Thoracic aorta (tissue), 2 donors: ENCODE measurements at places on chromosomes 7 and 10.

DNA sequence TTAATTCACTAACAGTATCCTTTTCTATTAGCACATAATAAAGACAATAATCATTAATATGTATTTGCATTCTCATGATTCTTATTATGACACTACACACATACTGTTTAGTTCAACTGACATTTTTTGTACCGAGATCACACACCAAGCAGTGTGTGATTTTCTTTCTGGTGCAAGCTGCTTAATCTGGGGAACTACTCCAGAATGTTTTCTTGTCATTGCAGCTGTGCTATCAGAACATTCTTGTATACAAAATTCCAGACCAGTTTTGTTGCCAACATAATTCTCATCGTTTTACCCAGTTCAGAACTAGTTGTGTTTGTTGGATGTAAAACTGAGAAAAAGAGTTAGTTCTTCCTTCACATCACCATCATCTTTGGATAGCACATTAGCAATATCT, 37.4 kb downstream of the VKORC1L1 start:
- no peak for DNase-seq

GRCh38 chr7:34087892-34088891, 182.9 kb downstream of the BMPER start:
- DNase-seq = no peak

DNA sequence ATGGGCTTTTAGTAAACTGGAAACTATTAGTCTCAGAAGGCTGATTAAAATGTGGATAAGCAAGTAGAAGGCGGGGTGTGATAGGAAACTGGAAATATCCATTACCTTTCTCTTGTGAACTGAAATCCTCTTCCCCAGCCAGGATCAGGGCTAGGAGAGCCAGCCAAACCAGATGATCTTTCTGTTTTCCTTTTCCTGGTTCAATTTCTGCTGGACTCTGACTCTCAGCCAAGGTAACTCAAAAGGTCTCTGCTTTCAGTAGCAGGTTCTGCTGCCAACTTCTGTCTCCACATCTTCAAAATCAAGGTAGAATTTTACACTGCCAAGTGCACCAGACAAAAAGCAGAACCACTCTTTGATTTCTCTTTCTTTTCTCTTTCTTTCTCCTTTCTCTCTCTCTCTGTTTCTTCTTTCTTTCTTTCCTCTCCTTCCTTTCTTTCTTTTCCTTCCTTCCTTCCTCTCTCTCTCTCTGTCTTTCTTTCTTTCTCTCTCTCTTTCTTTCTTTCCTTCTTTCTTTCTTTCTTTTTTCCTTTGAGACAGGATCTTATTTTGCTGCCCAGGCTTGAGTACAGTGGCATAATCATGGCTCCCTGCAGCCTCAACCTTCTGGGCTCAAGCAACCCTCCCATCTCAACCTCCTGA, 30.8 kb downstream of the OTUD1 start:
- no peak for DNase-seq

GRCh38 chr7:120617275-120617674, 240.7 kb downstream of the TSPAN12 start:
- DNase-seq = no peak

DNA sequence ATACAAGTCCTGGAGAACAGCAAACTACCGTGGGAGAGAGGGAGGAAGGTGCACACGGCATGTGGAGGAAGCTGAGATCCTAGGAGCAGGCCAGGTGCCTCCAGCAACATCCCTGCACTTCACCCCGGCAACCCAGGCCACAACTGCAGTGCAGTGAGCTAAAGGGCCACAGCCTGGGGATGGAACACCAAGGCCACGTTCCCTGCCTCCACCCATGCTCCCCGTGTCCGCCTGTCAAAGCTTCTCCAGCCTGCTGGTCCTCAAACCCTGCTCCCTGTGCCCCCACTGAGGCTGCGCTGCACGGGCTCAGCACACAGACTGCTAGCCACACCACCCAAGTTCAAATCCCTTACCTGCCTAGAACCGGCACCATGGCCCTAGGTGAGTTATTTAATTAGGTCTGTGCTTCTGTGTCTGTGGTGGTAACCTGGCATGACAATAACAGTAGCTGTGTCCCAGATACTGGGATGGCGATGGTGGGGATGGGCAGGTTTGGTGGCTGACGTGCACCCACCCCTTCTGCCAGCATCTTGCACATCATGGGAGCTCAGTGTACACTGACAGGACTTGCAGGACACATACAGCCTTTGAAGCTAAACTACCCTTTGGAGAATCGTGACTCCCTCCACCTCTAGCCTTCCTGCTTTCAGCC, 85.5 kb downstream of the FAM53B start:
- DNase-seq = no peak

DNA sequence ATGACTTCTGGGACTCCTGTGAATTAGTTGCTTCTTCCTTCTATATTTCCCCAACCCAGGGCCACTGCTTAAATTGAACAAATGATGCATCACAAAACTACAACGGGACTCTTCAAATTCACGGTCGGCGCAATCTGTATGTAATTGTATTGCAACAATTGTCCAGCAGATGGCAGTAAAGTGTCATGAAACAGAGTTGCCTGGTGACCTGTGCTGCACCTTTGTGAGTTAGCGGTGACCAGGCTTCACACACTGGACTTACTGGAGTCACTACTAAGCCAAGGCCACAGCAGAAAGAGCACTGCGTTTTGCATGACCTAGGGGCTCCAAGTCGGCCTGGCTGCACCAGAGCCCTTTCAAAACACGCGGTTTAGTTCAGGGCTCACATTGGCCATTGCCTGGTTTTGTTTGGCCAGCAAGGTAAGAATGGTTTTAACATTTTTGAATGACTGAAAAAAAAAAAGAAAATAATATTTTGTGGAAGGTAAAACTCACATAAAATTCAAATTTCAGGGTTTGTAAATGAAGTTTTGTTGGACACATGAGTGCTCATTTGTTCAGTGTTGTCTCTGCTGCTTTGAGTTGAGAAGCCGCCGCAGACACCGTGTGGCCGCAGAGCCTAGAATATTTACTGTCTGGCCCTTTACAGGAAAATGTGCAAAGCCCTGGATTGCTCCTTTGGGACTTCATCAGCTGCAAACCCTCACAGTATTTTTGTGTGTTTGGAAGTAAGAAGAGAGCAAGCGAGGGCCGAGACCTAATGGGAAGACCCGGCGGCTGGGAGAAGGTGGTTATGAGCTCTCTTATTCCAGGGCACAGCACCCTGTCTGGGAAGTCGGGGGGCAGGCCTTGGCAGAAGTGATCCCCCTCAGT, 23.2 kb upstream of the ZNF32 start:
- DNase-seq = no peak

DNA sequence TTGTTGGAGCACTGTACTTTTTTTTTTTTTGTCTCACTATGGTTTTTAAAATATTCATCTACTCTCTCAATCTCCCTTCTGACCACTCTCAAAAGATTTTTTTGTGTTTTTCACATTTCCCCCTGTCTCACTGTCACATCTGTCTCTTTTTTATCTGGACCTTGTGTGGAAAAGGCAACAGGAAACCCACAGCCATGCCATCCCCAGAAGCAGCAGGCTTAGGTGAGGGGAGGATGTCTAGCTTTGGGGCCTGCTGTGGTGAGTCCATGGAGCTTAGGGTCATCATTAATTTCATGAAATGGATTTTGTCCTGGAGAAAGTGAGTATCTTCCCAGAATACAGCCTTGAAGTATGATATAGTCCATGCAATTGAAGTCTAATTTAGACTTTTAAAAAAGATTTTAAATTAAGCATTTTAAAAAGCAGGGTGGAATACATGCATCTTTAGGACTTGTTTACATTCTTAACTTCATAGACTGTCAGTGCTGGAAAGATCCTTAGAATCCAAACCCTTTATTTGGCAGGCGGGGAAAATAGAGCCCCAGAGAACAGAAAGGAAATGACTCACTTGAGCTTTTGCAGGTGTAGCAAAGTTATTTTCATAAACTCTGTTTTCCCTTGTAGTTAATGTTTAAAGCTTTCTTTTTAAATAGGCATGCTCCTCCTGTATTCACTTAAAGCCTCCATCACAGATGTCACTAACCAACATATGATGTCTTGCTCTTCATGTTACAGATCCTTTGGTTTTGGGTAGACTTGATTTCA, 25.1 kb downstream of the MINDY4 start:
- no peak for DNase-seq
